ENCODE measurements at places on chromosomes 16 and 17.
A peak's percentile ranks its signal among the peaks of the same experiment; 100 is the strongest.

DNA sequence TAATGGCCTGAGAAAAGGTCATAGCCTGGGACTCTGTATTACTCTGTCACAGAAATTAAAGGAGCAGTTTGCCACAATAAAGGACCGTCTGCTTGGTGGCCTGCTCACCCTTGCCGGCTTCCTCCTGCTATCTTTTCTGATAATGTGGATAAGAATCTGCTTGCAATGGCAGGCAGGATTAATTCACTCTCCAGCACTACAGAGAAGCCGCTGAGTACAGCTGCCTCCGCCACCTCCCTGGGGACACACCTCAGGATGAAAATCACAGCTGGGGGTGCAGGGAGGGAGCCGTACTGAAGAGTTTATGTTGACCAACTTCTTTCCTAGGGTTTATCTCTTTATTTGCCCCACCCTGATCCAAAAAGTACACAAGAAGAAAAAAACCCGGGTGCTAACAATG is 245.9 kb upstream of the RPL38 start:
- no peak for DNase-seq

DNA sequence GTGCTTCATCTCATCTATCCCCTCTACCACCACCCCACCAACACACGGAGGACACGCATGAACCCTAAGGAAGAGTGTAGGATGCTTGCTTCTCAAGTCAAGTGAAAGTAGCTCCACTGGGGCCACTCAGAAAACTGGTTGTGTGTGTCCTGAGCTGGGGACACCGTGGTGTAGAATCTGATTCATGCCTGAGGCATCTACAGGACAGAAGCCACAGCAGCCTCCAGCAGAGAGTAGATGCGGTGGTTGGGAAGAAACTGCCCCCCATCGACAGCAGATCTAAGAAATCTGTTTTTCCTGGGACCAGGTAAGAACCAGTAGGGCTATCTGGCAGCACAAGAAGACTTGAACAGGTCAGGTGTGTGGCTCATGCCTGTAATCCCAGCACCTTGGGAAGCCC is 51.9 kb upstream of the HLF start:
- no peak for DNase-seq

DNA sequence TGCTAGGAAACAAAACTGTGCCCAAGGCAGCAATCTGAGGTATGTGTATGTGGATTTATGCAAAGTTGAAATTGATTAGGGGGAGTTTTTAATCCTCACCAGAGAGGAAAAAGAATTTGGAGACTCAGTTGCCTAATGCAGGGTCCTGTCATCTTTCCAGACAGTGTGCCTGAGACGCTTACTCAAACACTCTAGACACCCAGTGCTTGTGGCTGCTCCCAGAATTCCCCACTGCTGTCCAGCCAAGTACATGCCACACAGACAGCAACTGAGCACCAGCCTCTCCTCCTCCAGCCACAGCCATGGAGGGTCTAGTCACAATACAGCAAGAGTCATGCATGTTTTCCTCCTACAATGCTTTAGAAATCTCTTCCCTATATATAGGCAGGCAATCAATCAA is 118.1 kb downstream of the HIC1 start:
- DNase-seq, result peak; percentile 66

DNA sequence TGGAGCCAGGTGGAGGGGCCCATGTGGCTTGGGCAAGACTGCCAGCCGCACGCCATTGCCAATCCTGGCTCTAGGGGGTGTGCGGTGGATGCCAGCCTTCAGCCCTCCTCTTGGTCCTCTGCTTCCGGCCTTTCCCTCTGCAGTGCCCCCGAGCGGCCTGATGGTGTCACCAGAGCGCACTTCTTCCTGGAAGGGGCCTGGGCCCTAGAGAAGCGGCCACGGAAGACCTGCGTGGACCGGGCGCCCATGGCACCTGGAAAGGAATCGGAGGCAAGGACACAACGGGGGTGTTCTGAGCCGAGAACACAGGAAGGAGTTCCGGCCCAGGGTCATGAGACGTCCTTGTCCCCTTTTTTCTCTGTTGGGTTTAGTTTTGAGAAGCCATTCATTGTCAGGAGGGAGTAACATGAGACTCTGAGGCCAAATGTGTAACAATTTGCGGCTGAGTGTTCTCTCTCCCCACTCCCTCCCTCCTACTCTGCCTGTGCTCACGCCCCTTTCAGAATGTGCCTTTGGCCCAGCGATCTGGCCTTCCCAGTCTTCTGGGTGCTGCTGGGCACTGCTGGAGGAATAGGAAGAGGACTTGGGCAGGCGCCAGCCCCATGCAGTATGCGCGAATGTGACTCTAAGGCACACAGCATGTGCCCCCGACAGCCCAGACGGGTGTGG is 92.8 kb downstream of the IRX3 start:
- DNase-seq, result peak; percentile 72

DNA sequence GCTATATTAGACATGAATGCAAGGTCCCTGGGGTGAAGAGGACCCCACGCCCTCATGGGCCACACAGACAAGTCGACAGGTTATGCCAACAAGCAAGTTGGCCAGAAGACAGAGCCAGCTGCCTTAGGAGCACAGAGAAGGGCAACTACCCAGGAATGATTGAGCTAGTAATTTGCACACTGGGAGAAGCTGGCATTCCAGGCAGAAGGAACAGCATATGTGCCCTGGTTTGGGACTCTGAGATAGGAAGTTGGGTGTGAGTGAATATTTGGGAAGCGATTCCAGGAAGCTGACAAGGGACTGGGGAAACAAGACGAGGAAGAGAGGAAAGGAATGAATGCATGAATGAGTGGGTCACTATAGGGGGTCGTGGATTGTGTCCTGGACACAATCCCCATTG is 203.7 kb upstream of the CDH5 start:
- no peak for DNase-seq

DNA sequence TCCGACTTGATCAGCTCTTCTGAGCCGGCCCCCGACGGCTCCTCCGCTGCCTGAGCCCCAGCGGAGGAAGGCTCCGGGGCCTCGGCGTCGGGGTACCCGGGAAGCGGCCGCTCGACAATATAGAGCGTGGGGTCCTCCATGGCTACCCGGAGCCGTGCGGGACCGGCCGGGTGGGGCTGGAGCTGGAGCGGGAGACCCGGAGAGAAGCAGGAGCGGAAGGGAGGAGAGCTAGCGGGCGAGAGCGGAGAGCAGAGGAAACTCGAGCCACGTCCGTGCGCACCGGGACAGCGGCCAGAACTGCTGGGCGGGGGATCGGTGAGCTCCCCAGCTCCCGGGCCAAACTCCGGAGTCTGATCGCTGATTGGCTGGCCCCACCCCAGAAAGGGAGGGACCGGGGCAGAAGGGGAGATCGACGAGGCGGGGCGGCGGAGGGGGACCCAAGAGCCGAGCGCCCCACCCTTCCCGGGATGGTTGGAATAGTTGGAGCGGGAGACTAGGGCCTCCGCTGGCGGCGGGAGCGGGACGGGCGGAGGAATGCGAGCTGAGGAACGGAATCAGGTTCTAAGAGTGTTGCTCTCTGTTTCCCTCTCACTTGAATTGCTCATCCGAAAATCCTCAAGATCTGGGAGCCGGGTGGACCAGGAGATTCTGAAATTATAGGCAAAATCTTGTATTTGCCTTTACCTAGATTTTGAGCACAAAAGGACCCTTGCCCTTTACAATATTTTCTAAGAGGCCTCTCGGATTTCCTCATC is at the start of gene CAVIN1:
TSS of gene CAVIN1 (minus strand) at position 299 of the 755 bp plus-strand sequence. CDS start at position 140, 159 bp downstream.
- peak; percentile 99 for DNase-seq

- DNase-seq, result no peak
These were observed 12.6 kb upstream of the ARL5C start for GRCh38 chr17:39178536-39178935.

GRCh38 chr17:14201021-14201987 is 35.4 kb downstream of the CDRT15 start:
- peak; percentile 48 for DNase-seq

DNA sequence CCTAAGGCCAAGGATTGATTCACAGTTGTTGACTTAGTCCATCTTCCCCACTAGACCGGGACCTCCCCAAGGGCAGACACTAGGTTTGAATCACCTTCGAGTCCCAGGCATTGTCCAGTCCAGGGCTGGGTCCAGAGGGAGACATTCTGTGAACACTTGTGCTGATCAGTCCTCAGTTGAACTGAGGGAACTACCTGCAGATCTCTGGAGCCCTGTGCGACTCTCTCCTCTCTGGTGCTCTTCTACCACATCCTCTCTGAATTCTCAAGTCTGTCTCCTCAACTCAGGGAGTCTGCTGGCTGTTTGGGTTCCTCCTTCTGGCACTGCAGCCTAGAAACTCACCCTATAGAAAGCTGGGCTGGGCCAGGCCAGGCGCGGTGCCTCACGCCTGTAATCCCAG is 10.8 kb downstream of the ZNF232 start:
- DNase-seq, result no peak

GRCh38 chr17:27601069-27601974 is 29.7 kb upstream of the LGALS9 start:
- DNase-seq, result peak; percentile 74

- no peak for DNase-seq
These were observed 57.4 kb upstream of the NKD1 start for GRCh38 chr16:50490828-50491227.

GRCh38 chr16:85431431-85432124 is 181.5 kb upstream of the GSE1 start:
- DNase-seq, result no peak

GRCh38 chr17:73760439-73760758 is 116.2 kb upstream of the SDK2 start:
- DNase-seq, result no peak

GRCh38 chr17:12231355-12231682 is 210.6 kb downstream of the MAP2K4 start:
- DNase-seq, result no peak

- DNase-seq, result no peak
These were observed 8.8 kb downstream of the BPTF start for GRCh38 chr17:67833946-67834631.

- no peak for DNase-seq
These were observed 724.8 kb downstream of the CDH11 start for GRCh38 chr16:64397042-64397441.

- DNase-seq, result no peak
These were observed 2.7 kb downstream of the CHTF18 start for GRCh38 chr16:791131-791530.

GRCh38 chr16:75052481-75053202 is 53.8 kb downstream of the ZNRF1 start:
- no peak for DNase-seq

- DNase-seq, result no peak
These were observed 110.8 kb upstream of the CDH5 start for GRCh38 chr16:66255647-66256046.

- DNase-seq, result no peak
These were observed 28.9 kb downstream of the WIPF2 start for GRCh38 chr17:40247926-40248495.

- no peak for DNase-seq
These were observed 108.1 kb downstream of the SNX11 start for GRCh38 chr17:48215583-48216139.

- DNase-seq, result no peak
These were observed 9.4 kb downstream of the CYBC1 start for GRCh38 chr17:82440991-82441627.

DNA sequence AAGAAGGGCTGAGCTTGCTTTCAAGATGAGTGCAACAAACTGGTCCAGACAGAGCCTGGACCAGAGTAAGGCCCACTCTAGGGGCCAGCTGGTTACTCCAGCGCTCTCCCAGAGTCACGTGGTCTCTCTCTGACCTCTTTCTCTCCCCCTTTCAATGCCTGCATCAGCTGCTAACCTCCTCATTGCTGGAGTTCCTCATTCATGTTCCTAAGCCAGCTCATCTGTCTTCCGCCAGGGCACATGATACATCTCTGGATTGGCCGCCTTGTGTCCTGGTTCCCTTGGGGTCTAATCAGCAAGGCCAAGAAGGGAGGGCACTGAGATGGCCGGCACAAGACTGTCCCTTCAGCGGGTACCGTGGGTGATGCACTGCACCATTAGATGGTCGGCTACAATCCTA is 26.9 kb upstream of the ZFP90 start:
- no peak for DNase-seq

DNA sequence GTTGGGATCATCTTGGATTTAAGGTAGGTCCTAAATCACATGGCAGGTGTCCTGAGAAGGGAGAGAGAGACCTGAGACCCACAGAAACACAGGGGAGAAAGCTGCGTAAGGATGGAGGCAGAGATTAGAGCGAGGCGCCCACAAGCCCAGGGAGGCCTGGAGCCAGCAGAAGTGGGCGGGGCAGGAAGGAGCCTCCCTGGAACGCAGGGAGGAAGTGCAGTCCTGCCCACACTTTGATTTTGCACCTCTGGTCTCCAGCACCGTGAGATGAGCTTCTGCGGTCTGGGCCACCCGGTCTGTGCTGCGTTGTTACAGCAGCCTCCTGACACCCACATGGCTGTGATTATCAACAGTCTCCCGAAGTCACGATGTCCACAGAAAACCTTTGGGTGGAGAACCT is 6.4 kb downstream of the DNASE1L2 start:
- DNase-seq, result no peak

GRCh38 chr17:76547183-76547641 is 7.4 kb downstream of the PRCD start:
- peak; percentile 59 for DNase-seq

DNA sequence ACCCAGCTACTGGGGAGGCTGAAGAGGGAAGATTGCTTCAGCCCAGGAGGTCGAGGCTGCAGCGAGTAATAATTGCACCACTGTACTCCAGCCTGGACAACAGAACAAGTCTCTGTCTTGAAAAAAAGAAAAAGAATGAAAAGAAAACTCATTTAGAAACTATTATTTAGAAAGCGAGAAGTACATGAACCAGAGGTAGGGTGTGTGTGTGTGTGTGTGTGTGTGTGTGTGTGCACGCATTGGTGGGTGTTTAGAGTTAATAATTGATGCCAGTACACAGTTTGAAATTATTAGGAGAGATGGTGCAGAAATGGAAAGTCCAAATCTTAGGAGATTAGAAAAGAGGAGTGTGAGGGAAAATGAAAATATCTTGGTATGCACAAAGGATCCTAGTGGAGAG is 106.6 kb downstream of the MRTFB start:
- DNase-seq, result no peak

DNA sequence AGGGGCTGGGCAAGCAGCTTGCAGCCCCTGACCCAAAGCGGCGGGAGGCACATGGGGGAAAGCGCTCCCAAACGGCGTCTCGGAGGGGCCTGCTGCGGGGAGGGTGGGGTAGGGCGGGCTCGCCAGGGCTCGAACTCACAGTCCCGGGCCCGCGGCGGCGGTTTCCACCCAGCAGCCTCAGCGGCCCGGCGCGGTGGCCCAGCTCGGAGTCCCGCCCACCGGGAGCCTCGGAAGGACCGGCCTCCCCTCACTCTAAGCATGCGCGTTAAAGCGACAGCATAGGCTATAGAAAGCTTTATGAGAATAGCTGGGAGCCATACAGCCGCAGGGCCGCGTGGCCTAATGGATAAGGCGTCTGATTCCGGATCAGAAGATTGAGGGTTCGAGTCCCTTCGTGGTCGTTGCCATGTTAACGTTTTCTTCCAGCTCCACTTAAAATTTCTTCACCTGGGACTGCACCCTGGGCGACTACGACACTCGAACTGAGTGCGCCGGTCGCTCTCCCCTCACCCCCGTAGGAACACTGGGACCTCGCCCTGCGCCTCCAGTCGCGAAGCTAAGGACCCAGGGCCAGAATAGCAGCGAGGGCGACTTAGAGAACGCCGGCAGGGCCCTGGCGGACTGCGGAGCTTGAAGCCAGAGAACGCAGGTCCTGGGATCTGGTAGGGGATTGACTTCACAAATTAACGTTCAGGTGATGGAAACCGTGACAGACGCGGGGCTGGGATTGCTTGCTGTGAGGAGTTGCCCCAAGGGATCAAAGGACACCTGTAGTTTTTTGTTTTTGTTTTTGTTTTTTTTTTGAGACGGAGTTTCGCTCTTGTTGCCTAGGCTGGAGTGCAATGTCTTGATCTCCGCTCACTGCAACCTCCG is 15.8 kb downstream of the ZNF213 start:
- DNase-seq, result peak; percentile 93

GRCh38 chr17:28226563-28227315 is 92.3 kb upstream of the TMEM97 start:
- DNase-seq, result no peak

Measured in fibroblast of gingiva (primary cell).